ENCODE measurements at places on chromosomes 12 and 14.

DNA sequence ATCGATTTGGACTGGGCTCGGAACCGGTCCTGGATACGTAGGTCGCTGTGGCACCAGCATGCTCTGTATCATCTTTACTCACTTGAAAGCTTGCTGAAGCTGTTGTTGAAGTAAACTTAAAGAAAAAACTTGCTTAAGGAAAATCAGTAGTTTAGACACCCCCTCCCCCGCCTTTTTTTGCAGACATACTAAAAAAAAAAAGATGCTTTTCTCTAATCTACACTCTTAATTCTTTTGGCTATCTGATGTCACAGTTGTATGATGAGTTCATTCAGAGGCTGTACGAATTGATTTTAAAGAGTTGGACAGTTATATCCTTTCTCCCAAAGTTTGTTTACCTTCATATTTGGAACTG, 865 bp downstream of the FRS2 start:
- peak overlapping the region; percentile 98 for H3K4me3 ChIP-seq
- no peaks in the 10 kb centered on the region for H3K36me3 ChIP-seq
- H3K27me3 ChIP-seq: no peaks in the 10 kb centered on the region
- H3K27ac ChIP-seq: peak overlapping the region; percentile 100
- no peak for DNase-seq

GRCh38 chr14:60196291-60196690, 31.1 kb upstream of the DHRS7 start:
- no peaks in the 10 kb centered on the region for H3K36me3 ChIP-seq
- no peak for DNase-seq
- no peaks in the 10 kb centered on the region for H3K4me1 ChIP-seq
- H3K27me3 ChIP-seq: no peaks in the 10 kb centered on the region
- H3K27ac ChIP-seq: no peak overlapping the region

DNA sequence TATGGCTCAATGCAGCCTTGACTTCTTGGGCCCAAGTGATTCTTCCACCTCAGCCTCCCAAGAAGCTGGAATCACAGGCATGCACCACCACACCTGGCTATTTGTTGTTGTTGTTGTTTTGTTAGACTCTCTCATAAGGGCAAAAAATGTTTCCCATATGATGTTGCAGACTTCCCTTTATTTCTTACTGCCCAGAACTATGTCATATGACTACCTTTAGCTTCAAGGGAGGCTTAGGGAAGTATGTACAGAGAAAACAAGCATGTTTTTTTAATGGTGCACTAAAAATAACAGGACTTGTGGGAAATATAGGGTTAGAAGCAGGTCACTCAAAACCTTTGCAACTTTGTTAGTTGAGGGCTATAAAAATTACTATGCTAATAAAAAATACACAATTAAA, 4.3 kb upstream of the GPR19 start:
- no peaks in the 10 kb centered on the region for H3K36me3 ChIP-seq
- DNase-seq: no peak
- H3K27ac ChIP-seq: no peak overlapping the region
- H3K4me3 ChIP-seq: no peak overlapping the region

DNA sequence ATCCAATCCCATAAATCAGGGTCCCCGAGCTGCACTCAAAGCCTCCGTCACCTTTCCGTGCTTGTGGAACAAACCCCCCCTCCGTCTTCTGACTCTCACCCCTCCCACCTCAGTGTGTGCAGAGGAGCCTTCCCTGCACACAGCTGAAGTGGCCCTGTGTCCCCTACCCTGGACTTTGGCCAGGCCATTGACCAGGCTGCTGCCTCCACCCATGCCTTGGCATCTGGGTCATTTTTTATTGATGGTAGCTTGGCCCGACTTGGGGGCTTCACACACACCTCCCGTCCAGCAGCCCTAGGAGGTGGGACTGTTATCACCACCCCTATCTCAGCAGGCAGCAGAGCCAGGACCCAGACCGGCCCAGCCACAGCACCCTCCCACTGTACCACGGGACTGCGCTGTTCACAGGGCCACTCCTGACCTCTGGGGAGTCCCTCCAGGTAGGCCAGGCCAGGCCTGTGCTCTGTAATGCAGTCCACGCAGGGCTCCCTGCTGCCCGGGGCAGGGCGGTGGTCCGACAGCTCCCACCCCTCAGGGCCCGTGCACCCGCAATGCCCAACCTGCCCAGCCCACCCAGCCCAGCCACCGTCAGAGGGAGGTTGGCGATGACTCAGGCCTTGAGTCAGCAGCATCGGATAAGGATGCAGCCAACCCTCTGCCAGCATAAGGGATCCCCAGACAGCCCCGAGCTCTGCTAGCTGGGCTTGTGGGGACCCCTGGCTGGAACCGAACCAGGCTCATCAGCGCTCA, 9.2 kb upstream of the INF2 start:
- H3K4me3 ChIP-seq: peak overlapping the region; percentile 20
- no peaks in the 10 kb centered on the region for H3K27me3 ChIP-seq
- H3K27ac ChIP-seq: peak overlapping the region; percentile 93
- no peaks in the 10 kb centered on the region for H3K36me3 ChIP-seq

- DNase-seq: no peak
- H3K4me3 ChIP-seq: no peak overlapping the region
- H3K36me3 ChIP-seq: no peaks in the 10 kb centered on the region
Observed at GRCh38 chr12:119615518-119616475, 22.2 kb downstream of the TMEM233 start.

- no peak overlapping the region for H3K4me3 ChIP-seq
- peaks cover 54% of the 10 kb centered on the region for H3K27me3 ChIP-seq
- no peak for DNase-seq
- no peaks in the 10 kb centered on the region for H3K4me1 ChIP-seq
- no peak overlapping the region for H3K27ac ChIP-seq
- no peaks in the 10 kb centered on the region for H3K36me3 ChIP-seq
Observed at GRCh38 chr12:107477947-107478610, 207.5 kb upstream of the PWP1 start.

- peaks cover 51% of the 10 kb centered on the region for H3K36me3 ChIP-seq
Observed at GRCh38 chr12:64745980-64746379, 13.2 kb downstream of the GNS start.

GRCh38 chr14:45819107-45819506, 566.1 kb upstream of the MIS18BP1 start:
- no peak overlapping the region for H3K4me3 ChIP-seq
- no peaks in the 10 kb centered on the region for H3K36me3 ChIP-seq
- H3K27ac ChIP-seq: no peak overlapping the region
- no peak for DNase-seq

- no peak overlapping the region for H3K27ac ChIP-seq
- H3K27me3 ChIP-seq: no peaks in the 10 kb centered on the region
- H3K4me3 ChIP-seq: no peak overlapping the region
- peaks cover 11% of the 10 kb centered on the region for H3K4me1 ChIP-seq
- peaks cover 3% of the 10 kb centered on the region for H3K36me3 ChIP-seq
Observed at GRCh38 chr14:93319494-93319893, 13.3 kb downstream of the BTBD7 start.

DNA sequence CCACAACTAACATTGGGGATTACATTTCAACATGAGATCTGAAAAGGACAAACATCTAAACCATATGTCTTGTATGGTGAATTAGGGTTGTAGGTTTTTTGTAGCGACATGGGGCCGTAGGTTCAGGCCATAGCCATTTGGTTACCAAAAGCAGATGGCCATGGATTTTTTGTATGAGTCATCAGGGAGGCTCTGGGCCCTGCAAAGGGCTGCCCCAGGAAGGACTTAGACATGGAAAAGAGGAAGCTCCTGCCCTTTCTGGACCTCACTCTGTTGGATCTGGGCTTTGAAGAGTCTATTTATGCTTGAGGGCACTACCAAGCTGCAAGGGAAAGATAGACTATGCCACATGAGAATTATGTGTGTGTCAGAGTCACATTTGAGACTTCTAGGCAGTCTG, 89.3 kb upstream of the DHRS4 start:
- H3K4me1 ChIP-seq: no peaks in the 10 kb centered on the region
- no peak for DNase-seq
- no peak overlapping the region for H3K27ac ChIP-seq
- no peak overlapping the region for H3K4me3 ChIP-seq

GRCh38 chr14:72463291-72463866, 430.5 kb downstream of the DPF3 start:
- no peak for DNase-seq
- no peaks in the 10 kb centered on the region for H3K36me3 ChIP-seq
- H3K4me1 ChIP-seq: no peaks in the 10 kb centered on the region
- H3K27ac ChIP-seq: no peak overlapping the region

GRCh38 chr14:105092171-105093037, 27.2 kb upstream of the GPR132 start:
- H3K4me1 ChIP-seq: peaks cover 40% of the 10 kb centered on the region
- DNase-seq: no peak
- H3K27ac ChIP-seq: peak overlapping the region; percentile 94
- H3K27me3 ChIP-seq: no peaks in the 10 kb centered on the region

GRCh38 chr12:118391424-118391823, 15.1 kb downstream of the SUDS3 start:
- H3K4me3 ChIP-seq: no peak overlapping the region
- no peak for DNase-seq
- H3K27me3 ChIP-seq: no peaks in the 10 kb centered on the region
- H3K27ac ChIP-seq: no peak overlapping the region
- H3K36me3 ChIP-seq: peaks cover 46% of the 10 kb centered on the region
- H3K4me1 ChIP-seq: no peaks in the 10 kb centered on the region

GRCh38 chr12:23099104-23099503, 474.1 kb downstream of the ETNK1 start:
- H3K27me3 ChIP-seq: peaks cover 1% of the 10 kb centered on the region
- no peak for DNase-seq
- H3K36me3 ChIP-seq: no peaks in the 10 kb centered on the region
- no peak overlapping the region for H3K27ac ChIP-seq
- H3K4me1 ChIP-seq: peaks cover 23% of the 10 kb centered on the region

- no peaks in the 10 kb centered on the region for H3K36me3 ChIP-seq
- no peaks in the 10 kb centered on the region for H3K4me1 ChIP-seq
- no peak overlapping the region for H3K4me3 ChIP-seq
- peaks cover 24% of the 10 kb centered on the region for H3K27me3 ChIP-seq
- no peak for DNase-seq
- no peak overlapping the region for H3K27ac ChIP-seq
Observed at GRCh38 chr12:108475396-108475795, 39.7 kb upstream of the FICD start.

DNA sequence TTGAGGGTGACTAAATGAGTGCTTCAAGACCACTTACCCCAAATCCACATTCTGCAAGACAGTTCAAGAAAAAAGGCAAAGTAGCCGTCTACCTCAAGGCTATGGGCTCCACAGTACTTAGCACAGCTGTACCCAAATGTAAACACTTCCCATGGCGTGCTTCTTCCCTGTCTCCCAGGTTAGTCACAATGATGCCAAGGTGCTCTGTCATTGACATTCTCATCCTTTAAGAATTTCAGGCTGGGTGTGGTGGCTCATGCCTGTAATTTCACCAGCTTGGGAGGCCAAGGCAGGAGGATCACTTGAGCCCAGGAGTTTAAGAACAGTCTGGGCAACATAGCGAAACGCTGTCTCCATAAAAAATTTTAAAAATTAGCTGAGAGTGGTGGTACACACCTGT, 51.2 kb upstream of the CERS5 start:
- H3K27me3 ChIP-seq: no peaks in the 10 kb centered on the region
- H3K27ac ChIP-seq: peak overlapping the region; percentile 64

DNA sequence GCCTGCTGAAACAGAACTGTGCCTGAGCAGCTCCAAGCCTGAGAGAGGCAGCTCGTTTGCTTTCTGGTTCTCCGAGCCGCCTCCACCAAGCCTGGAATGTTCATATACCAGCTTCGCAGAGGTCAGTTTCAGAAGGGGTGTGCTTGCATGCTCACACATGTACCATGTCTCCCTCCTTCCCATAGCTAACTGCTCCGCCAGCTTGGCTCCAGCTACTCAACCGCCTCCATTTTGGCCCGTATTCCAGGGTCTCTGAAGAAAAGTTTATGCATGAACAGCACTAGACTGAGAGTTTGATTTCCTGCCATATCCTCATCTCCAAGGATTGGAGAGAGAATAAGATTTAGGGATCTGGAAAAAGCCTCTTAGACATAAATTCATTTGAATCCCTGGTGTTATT, 103.7 kb downstream of the SMOC1 start:
- H3K27me3 ChIP-seq: peaks cover 27% of the 10 kb centered on the region
- H3K4me1 ChIP-seq: peaks cover 5% of the 10 kb centered on the region

GRCh38 chr12:57135527-57136326, 7.4 kb downstream of the LRP1 start:
- H3K4me3 ChIP-seq: peak overlapping the region; percentile 51
- DNase-seq: no peak
- no peaks in the 10 kb centered on the region for H3K27me3 ChIP-seq

GRCh38 chr14:63510538-63510937, 32.6 kb downstream of the PPP2R5E start:
- H3K4me3 ChIP-seq: no peak overlapping the region
- no peak overlapping the region for H3K27ac ChIP-seq
- DNase-seq: no peak
- H3K27me3 ChIP-seq: no peaks in the 10 kb centered on the region
- H3K4me1 ChIP-seq: peaks cover 28% of the 10 kb centered on the region
- H3K36me3 ChIP-seq: peaks cover 13% of the 10 kb centered on the region

GRCh38 chr14:36204461-36205073, 28.0 kb upstream of the PTCSC3 start:
- no peaks in the 10 kb centered on the region for H3K36me3 ChIP-seq
- H3K27ac ChIP-seq: no peak overlapping the region
- no peak for DNase-seq
- H3K4me1 ChIP-seq: no peaks in the 10 kb centered on the region

GRCh38 chr14:69055999-69056788, 77.1 kb upstream of the ACTN1 start:
- peaks cover 10% of the 10 kb centered on the region for H3K4me1 ChIP-seq
- H3K27me3 ChIP-seq: no peaks in the 10 kb centered on the region
- H3K4me3 ChIP-seq: no peak overlapping the region
- H3K27ac ChIP-seq: no peak overlapping the region

DNA sequence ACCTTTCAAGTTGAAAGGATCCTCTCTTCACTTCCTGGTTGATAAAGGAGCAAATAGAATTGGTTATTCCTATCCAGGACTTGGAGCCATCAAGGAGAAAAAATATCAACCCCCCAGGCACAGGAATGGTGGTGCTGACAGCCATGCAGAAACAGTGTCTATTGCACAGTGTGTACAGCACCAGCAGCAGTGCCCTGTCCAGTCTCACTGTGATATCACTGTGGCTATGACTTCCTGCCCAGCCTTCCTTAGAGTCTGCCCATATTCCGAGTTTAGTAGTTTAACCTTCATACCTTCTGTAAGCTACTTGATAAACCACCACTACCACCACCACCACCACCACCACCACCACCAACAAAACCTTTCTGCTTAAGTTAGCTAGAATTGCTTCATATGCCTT, 45.1 kb upstream of the FERMT2 start:
- H3K36me3 ChIP-seq: no peaks in the 10 kb centered on the region
- DNase-seq: no peak
- H3K27ac ChIP-seq: no peak overlapping the region
- no peaks in the 10 kb centered on the region for H3K4me1 ChIP-seq
- no peak overlapping the region for H3K4me3 ChIP-seq
- H3K27me3 ChIP-seq: no peaks in the 10 kb centered on the region

Measured in mesothelial cell of epicardium (in vitro differentiated cells).